ENCODE measurements at places on chromosomes 4 and X.

GRCh38 chrX:97211070-97211469 is 327.4 kb downstream of the RPA4 start:
- no peak for DNase-seq

GRCh38 chr4:95388911-95389310 is 159.9 kb downstream of the UNC5C start:
- DNase-seq, result no peak

- peak; percentile 40 for DNase-seq
These were observed 518 bp upstream of the CNKSR2 start for GRCh38 chrX:21373637-21374162.

DNA sequence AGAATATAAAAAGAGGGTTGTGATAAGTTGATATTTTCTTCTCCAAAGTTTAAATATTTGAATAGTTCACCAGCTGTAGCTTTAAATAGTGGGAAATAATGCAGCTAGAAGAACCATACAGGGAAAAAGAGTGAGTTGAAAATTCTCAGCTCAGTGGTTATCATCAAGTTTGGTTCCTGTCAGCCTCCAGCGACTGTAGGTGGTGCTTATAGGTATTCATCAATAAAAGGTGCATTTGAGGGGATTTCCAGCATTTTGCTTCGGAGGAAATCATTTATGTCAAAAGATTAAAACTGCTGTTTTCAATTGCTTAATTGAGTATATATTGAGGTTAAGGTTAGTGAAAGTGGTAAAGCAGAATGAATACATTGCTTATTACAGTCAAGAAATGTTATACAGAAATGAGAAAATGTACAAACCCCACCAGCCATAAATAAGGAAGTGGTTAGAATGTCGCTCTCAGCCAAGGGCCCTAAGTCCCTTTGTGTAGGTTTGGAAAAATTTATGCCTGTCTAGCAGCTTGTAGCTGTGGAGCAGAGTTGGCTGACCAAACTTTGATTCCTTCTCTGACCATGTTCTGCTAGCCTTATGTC is 532.9 kb upstream of the FTHL17 start:
- no peak for DNase-seq

DNA sequence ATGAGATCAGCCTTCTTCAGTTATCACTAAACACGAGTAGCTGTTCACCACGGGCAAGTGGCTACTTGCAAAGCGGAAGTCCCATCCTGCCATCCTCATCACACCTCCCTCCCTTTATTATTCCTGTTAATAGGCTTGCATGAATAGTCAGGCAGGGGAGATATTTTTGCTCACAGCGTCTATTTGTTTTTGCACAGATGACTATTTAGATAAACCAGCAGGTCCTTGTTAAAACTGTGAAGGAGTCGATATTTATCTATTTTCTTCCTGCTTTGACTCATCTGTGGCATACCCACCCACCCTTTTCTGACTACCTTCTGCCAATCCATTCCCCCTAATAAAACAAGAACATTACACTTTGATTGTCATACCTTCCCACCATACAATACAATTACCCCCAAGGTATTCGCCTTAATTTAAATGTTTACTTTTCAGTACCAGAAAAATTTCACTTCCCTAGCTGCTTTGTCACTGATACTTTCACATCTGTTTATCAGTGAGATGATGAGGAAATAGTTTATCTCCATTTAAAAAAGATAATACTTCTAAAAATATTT is 96.6 kb upstream of the BANK1 start:
- no peak for DNase-seq

DNA sequence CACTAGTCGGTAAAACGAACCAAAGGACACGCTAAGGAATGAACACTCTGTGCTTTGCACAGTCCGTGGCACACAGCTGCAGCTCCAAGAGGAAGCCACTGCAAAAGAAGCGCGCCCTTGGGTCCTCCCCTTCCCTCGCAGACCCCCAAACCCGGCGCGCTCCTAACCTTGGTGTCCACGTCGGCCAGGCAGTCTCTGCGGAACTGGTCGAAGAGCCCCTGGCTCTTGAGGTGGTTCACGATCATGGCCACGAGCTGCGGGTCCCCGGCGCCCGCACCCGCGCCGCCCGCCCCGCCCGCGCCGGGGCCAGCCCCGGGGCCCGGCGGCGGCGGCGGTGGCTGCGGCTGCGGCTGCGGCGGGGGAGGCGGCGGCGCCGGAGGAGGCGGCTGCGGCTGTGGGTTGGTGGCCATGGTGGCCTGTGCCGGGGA is 333 bp downstream of the BOD1L1 start:
- no peak for DNase-seq

DNA sequence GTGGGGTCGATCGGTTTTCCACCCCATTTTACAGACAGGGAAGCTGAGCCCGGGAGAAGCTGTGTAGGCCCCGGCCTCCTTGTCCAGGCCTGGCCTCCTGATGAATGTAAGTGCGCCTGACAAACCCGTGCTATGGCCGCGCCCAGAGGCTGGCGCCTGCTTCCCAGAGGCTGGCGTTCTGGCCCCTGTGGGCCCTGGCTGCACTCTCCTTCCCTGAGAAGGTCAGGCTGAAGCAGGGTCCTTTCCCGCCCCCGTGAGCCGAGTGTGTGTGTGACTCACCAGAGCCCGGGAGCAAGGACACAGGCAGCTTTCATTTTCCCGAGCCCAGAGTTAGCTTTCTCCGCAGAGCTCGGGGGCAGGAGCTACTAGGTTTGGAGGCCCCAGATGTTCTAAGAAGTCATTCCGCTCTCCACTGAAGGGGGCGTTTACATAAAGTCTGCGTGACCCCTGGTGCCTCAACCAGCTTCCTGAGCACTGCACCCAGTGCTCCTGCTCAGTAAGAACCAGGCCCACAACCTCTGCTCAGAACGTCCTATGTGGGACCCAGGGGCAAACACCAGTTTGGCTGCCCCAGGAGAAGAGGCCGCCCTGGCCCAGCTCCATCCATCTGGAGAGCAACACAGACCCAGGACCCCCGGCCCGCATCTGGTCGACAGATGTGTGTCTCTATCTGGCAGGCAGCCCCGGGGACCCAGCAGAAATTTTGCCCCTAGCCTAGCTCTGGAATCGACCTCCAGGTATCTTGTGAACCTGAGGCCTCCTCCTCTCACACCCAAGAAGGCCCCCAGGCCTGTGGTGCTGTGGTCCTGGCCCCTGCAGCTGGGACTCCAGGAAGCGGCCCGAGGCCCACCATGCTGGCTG is 13.6 kb downstream of the UVSSA start:
- no peak for DNase-seq

DNA sequence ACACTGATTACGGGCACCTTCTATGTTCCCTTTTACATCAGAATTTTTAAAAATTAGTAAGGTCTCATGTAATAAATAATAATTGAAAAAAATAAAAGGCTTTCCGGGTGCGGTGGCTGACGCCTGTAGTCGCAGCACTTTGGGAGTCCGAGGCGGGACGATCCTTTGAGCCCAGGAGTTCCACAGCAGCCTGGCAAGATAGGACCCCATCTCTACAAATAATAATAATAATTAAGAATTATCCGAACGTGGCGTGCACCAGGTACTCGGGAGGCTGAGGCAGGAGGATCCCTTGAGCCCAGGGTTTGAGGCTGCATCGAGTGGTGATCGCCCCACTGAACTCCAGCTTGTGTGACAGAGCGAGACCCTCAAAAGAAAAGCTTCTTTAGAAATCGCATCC is 771 bp upstream of the LAMTOR3 start:
- no peak for DNase-seq

DNA sequence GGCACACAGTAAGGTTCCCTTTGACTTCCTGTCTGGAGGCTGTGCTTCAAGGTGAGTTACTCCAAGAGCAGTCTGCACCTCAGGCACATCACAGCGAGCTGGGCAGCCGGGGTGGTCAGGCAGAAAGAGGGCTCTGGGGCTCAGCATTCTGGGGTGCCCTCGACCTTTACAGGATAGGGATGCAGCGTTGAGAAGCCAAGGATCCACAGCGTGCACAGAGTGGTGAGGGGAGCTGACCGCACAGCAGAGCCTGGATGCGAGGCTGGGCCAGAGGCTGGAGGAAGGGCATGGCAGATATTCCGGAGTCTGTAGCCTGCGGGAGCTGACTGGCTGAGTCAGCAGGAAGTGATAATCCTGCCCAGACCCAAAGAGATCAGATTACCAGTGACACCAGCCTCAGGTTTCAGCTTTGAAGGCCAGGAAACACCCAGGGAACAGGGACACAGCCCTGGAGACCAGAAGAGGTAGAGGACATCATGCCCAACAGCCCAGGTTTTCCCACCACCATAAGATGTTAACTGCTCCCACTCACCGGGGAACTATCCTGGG is 38.4 kb upstream of the PDLIM3 start:
- DNase-seq, result no peak

GRCh38 chr4:77619408-77619807 is 13.8 kb downstream of the CXCL13 start:
- DNase-seq, result no peak

GRCh38 chr4:54102531-54103106 is 2.7 kb downstream of the GSX2 start:
- no peak for DNase-seq

GRCh38 chr4:137994853-137995252 is 247.3 kb downstream of the SLC7A11 start:
- no peak for DNase-seq

GRCh38 chr4:83012200-83012686 is 1.6 kb upstream of the LIN54 start:
- DNase-seq, result no peak

GRCh38 chr4:182385897-182386296 is 142.7 kb downstream of the TENM3 start:
- DNase-seq, result no peak
